ENCODE measurements at places on chromosomes 7 and 10.

DNA sequence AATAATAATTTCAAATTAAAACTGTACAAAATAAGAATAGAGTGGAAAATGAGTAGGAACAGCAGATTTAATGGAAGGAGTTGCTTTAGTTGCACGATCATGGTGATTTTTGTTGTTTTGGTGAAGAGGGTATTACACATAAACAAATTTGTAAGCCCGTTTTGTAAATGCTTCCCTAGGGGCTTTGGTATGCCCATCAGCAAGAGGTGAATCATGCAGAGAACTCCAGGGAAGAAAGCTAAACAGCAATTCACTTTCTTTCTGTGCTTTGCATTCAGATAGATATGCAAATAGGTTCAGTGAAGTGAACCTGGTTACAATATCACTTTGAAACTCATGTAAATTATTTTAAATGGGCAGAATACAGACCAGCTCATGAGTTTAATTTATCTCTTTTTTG is 422.2 kb upstream of the MTPN start:
- no peak for DNase-seq

- DNase-seq: no peak
Observed at GRCh38 chr10:71371750-71372166, 25.0 kb upstream of the CDH23 start.

GRCh38 chr10:47374611-47375536 is 9.2 kb downstream of the ZNF488 start:
- DNase-seq: no peak

- no peak for DNase-seq
Observed at GRCh38 chr10:132611986-132612385, 74.4 kb downstream of the INPP5A start.

- DNase-seq: no peak
Observed at GRCh38 chr7:48837266-48837665, 87.1 kb upstream of the CDC14C start.

DNA sequence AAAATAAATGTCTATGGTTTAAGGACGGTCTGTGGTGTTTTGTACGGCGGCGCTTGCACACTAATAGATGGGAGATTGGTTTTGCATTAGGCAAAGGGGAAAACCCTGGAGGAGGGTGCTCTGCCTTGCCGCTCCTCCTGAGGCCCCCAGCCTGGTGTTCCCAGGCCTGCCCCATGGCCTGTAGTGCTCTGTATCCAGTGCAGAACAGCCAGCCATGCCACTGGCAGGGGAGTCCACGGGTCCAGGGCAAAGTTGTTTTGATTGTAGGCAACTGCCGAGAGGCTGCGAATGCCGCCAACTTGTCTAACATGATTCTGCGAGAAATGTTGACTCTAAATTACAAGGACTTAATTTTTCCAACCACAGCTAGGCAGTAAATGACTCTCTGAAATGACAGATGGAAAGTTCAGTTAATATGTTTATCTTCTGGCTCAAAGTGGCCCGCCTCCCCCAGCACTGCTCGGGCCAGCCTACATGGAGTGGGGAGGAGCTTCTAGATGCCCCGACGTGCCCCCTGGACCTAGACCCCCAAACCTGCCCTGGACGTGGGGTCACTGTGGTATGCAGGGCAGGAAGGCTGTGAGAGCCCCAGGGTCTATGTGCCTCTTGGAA is 104.6 kb upstream of the GDF10 start:
- DNase-seq: no peak

GRCh38 chr10:124325998-124326636 is 92.6 kb downstream of the OAT start:
- no peak for DNase-seq

DNA sequence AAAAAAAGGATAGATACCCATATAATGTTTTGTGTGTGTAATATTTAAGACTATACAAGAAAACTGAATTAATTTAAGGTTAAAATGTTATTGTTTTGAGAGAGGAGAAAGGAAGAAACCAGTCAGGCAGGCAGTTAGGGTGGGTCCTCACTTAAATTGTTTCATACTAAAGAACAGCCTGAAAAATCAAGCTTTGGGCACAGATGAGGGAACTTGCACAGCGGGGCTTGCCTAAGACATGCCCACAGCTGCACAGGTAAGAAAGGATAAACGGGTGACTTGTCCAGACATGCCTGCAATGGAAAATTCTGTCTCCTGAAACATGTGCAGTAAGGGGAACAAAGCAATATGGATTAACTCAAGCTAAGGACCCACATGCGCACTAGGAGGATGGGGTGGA is 158.4 kb downstream of the BBS9 start:
- no peak for DNase-seq

DNA sequence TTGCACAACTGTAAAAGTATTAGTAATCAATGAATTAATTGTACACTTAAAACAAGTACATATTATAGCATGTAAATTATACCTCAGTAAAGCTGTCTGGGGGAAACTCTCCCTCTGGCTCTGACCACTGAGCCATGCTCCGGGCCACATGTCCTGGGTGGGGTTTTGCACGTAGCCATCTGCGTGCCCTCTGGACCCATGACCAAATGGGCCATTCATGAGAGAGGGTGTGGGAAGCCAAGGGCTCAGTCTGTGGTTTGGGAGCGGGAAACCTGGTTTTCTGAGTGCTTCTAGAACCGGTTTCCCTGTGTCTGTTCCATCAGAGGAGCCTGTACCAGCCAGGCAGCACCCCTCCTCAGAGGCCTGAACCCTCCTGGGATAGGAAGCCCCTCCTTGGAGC is 143.2 kb downstream of the SH3PXD2A start:
- no peak for DNase-seq

- DNase-seq: no peak
Observed at GRCh38 chr10:49144058-49144720, 10.4 kb upstream of the FAM170B start.

- no peak for DNase-seq
Observed at GRCh38 chr7:48398191-48398590, 226.9 kb downstream of the ABCA13 start.

DNA sequence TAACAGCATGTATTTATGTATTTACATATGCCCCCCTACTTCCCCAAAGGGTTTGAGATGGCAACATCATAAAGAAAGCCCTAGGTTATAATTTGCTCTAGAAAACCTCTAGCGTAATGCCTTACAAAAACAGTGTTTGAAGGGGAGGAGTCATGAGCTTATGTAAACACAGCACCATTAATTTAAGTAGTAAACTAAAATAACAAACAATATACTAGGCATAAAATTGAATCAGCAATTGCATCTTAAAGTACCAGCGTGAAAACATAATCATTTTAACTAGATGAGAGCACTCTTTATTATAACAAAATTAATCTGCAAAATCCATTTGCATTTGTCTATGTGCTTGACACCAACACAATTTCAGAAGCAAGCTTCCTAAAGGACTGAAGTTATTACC is 507.2 kb upstream of the NRP1 start:
- DNase-seq: no peak

DNA sequence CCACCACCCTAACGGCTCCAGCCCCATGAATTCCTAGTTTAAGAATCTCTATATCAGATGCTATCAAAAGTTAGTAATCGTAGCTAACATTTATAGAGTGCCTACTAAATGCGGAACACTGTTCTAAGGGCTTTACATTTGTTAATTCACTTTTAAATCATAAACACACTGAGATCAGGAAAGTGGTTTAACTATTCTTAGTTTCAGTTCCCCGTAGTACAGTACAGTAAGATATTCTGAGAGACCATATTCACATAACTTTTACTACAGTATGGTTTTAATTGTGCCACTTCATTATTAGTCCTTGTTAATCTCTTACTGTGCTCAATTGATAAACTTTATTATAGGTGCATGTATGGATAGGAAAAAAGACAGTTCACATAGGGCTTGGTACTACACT is 22.5 kb downstream of the SYPL1 start:
- DNase-seq: no peak

DNA sequence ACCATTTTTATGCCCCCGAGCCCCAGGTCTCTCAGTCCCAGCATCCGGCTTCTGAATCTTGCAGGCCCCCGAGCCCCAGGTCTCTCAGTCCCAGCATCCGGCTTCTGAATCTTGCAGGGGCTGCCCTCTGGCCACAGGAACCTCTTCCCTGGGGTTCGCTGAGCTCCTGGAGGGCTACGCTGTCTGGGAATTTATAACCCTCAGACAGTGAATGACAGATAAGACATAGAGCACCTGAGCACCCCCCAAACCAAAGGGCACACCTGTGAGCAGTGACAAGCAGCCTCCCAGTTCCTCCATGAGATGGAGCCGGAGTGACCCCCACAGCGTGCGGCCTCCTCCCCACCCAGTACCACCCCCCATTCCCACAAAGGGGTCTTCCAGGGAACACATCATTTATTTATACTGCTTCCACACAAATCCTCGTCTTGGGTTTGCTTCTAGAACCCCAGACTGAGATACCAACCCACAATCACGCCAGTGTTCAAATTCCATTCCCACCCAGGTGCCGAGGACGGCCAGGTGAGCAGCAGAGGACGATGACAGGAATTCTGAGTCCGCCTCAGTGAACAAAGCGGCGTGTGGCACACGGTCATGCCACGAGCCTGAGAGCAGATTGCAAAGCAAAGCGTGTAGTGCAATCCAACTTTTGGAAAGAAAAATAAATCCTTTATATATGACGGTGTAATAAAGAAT is 57.7 kb upstream of the FAM20C start:
- DNase-seq: no peak

- DNase-seq: no peak
Observed at GRCh38 chr10:110632591-110633215, 11.4 kb upstream of the RBM20 start.

GRCh38 chr7:97117035-97117371 is 495 bp upstream of the SDHAF3 start:
- DNase-seq: no peak

DNA sequence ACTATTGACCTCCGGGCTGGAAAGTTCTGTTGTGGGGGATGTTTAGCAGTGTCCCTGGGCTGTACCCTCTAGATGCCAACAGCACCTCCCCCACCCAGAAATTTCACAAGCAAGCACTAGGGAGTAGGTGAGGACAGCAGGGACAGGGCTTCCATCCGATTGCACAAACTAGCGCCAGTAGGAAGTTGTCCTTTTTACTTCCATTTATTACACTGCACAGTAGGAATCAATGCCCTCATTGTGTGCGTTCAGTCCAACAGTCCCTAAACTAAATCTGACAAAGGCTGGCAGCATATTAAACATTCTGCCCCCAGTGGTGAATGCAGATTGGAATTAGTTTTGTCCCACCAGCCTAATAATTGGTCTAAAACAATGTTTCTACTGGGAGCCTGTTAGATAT is 6.4 kb upstream of the SOSTDC1 start:
- no peak for DNase-seq

GRCh38 chr7:23938937-23939552 is 229.0 kb downstream of the STK31 start:
- no peak for DNase-seq

DNA sequence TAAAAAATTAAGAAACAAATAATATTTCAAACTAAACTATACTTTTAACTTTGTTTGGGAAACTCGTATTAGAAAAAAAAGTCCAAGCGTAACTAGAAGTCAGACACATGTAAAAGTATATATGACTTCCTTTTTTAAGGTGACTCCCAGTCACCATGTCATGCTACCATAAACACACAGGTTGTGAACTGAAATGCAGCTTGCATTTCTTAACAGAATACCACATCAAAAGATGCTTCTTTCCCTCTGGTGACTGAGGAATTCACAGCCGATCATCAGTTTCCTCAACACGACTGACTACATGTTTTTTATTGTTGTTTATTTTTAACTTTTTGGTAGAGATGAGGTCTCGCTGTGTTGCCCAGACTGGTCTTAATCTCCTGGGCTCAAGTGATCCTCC is 445.0 kb downstream of the PARD3 start:
- no peak for DNase-seq

GRCh38 chr10:48799341-48800006 is 114.8 kb downstream of the WDFY4 start:
- no peak for DNase-seq

DNA sequence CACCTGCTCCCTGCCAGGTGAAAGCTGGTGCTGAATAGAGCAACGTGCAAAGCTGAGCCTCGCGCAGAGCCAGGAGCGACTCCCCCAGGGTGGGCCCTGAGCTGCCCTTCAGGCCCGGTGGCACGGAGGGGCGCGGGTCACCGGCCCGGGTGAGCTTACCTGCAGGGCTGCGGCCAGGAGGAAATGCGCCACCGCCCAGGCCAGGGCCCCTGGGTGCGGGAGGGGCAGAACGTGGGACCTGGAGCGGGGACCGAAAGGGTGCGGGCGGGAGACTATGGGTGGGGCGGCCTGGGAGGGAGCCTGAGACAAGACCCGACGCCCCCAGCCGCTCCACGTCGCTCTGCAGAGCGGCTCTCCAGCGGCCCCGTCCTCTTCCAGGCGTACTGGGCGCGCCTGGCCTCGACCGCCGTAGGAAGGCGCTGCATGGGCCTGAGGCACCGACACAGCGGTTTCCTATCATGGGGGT is 122.1 kb downstream of the BTAF1 start:
- DNase-seq: no peak

GRCh38 chr7:15687546-15688278 is 1.2 kb upstream of the MEOX2 start:
- no peak for DNase-seq

DNA sequence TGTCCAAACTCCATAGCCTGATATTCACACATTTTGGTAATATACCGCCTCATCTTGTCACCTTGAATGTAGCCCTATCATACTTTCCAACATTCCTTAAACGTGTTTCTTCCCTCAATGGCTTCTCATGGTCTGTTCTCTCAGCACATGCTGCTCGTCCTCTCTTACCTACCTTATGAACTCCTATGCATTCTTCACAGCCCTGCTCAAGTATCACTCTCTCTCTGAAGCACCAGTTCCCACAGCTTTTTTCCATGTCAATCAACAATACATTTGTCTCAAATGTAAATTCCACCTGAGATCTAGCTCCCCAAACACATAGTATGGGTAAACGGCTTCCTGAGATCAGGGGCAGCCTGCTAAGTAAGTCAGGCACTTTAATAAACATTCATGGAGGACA is 85.2 kb upstream of the ZMIZ1 start:
- DNase-seq: no peak

DNA sequence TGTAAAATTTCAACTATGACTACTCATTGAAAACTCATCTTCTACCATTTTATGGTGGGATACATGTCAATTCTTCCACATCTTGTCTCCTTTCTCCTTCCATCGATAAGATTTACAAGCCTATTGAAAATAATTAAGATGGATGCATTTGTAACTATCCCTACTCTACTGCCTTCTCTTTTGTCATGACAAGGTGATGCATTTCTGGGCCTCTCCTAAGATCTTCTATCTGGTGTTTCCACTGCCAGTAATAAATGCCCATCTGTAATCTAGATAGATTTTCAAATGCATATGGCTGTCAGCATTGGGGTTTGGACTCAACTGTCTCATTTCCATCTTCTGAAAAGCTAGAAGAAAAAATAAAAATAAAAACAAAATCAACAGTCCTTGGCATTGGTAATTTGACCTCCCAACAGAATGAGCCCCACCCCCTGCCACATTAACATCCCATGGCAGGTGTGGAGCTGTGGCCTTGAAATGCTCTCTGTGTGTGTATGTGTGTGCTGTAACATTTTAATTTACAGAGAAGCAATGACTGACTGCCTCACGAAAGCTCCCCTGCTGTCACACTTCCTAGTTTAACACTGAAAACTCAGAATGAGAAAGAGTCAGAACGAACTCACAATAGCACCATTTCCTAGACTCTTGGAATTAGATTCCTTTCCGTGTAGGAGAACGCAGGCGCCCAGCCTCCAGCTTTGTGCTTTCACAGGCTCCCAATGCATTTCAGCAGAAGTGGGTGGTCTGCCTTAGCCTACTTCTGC is 74.2 kb downstream of the RHOBTB1 start:
- DNase-seq: no peak

All from activated T-helper 1 cell treated with anti-CD3 and anti-CD28 coated beads, Interleukin-2, amount 50 U/mL, for 16 hours (primary cell).